Mesothelial cell of epicardium (in vitro differentiated cells): ENCODE measurements at places on chromosomes 4 and X. TPM values are rescaled to one million over a fixed set of nuclear protein-coding genes. Genes with fewer than 3 reads are reported as not detected.

The CXXC4 gene
- total RNA-seq: 4.6 to 5.1 TPM (median 5.0 TPM) in 3 replicates

The UPF3B gene
- 20.7 to 21.5 TPM (median 20.8 TPM) in 3 replicates for total RNA-seq

The GAGE12C gene
- not detected in 3 replicates for total RNA-seq

The GPR78 gene
- 2.4 to 3.8 TPM (median 3.2 TPM) in 3 replicates for total RNA-seq

DNA sequence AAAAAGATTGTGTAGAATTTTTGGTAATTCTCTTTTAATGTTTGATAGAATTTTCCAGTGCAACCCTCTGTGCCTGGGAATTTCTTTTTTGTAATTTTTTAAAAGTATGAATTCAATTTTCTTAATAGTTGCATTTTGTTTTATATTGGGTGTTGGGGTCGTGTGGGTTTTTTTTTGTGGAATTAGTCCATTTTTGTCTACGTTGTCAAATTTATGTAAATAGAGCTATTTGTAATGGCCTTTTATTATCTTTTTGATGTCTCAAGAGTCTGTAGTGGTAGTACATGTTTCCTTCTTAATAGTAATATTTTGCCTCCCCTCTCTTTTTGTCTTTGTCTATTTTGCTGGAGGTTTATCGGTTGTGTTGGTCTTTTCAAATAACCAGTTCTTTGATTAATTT lies 64.4 kb downstream of the F11 start:
- no peaks in the 10 kb centered on the region for H3K4me1 ChIP-seq
- no peak for DNase-seq
- H3K4me3 ChIP-seq: no peak overlapping the region

- H3K27me3 ChIP-seq: peaks cover 4% of the 10 kb centered on the region
- DNase-seq: no peak
- no peaks in the 10 kb centered on the region for H3K4me1 ChIP-seq
Observed at GRCh38 chrX:17817251-17817650, 43.8 kb downstream of the RAI2 start.

DNA sequence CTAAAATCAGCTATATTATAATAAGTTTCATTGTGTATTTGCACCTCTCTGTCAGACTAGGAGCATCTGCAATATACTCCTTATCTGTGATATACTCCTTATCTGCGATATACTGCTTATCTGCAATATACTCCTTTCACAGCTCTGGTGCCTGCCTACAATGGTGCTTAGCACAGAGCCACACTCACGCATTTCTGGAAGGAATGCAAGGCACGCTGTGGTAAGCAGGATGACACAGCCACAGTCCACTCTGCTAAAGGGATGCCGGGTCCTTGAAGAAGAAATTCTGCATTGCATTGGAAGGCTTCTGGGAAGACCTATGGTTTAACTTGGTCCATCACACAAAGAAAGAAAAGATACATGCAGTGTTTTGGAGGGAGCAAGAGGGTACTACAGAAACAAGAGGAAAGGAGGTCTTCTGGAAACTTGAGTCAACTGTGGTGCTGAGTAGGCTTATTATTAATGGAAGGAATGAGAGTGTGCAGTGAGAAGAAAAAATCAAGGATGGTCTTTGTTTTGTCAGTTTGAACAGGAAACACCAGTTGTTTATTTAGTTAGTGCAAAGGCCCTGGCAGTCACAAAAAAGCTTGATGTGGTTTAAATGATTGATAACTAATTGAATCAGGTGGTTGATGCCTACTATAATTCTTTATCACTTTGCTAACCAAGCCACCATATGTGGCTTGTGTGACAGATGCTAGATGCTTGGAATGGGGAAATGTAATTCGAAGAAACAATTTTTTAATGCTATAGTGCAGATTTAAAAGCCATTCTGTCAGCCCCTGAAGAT lies 342.3 kb downstream of the GRXCR1 start:
- DNase-seq: no peak
- H3K36me3 ChIP-seq: no peaks in the 10 kb centered on the region
- H3K4me3 ChIP-seq: no peak overlapping the region
- H3K27me3 ChIP-seq: peaks cover 7% of the 10 kb centered on the region

GRCh38 chr4:26136615-26137014 lies 184.2 kb upstream of the RBPJ start:
- no peaks in the 10 kb centered on the region for H3K36me3 ChIP-seq

- H3K36me3 ChIP-seq: peaks cover 3% of the 10 kb centered on the region
- DNase-seq: no peak
- H3K4me1 ChIP-seq: peaks cover 17% of the 10 kb centered on the region
- H3K27me3 ChIP-seq: no peaks in the 10 kb centered on the region
- H3K27ac ChIP-seq: no peak overlapping the region
Observed at GRCh38 chr4:26907731-26908599, 47.3 kb downstream of the STIM2 start.

DNA sequence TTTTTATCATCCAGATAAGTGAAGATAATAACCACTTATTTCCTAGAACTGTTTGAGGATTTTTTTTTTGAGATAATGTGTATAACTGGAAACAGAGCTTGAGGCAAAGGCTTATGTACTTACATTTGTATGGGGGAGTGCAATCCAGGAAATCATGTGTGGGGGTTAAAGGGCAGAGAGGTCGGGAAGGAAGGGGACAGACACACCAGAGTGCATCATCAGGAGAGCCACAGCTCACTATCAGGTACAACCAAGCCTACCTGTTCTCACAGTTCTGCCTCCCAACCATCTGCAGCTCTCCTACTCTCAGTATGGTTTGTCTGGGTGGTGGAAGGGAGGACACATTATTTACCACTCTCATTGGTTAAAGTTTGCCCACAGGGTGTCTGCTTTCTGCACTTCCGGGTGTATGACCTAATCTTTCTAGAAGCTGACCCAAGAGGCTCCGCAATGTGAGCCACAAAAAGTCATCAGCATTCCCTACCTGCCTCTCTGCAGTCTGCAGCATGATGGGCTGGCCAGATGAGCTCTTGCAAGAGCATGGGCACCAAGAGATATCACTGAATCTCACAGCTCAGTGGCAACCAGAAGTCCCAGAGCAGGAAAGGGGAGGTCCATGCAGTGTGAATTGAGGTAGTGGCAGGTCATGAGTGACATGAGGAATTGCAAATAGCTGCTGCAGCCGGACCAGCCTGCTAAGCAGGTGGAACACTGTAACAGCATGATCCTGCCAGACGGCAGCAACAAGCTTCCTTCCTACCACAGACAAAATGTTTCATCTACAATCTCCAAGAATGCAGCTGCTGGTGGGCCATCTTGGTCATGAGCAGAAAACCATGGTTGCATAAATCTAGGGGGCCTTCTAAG lies 36.9 kb upstream of the SPRY1 start:
- no peaks in the 10 kb centered on the region for H3K36me3 ChIP-seq
- DNase-seq: no peak
- H3K4me1 ChIP-seq: peaks cover 6% of the 10 kb centered on the region
- no peaks in the 10 kb centered on the region for H3K27me3 ChIP-seq
- no peak overlapping the region for H3K4me3 ChIP-seq

DNA sequence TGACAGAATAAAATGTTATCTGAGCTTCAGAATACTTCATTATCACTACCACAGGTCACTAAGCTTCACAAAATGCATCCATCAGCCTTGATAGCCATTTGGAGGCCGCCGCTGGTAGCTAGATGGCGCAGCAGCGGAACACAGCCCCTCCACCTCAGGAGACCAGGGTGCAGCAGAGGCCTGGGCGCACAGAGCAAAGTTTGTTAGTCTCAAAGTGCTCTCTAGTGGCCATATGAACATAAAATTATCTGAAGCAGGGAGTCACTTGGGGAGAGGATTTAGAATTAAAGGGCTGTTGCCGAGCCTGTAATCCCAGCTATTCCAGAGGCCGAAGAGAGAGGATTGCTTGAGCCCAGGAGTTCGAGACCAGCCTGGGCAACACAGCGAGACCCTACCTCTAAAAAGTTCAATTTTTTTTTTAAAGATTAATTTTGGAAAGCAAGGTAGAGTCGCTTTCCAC lies 8.1 kb upstream of the DCTD start:
- H3K4me1 ChIP-seq: peaks cover 32% of the 10 kb centered on the region
- H3K27me3 ChIP-seq: peaks cover 11% of the 10 kb centered on the region
- no peak overlapping the region for H3K27ac ChIP-seq
- no peaks in the 10 kb centered on the region for H3K36me3 ChIP-seq
- no peak for DNase-seq
- no peak overlapping the region for H3K4me3 ChIP-seq
